ENCODE measurements at places on chromosomes 3 and 15.

DNA sequence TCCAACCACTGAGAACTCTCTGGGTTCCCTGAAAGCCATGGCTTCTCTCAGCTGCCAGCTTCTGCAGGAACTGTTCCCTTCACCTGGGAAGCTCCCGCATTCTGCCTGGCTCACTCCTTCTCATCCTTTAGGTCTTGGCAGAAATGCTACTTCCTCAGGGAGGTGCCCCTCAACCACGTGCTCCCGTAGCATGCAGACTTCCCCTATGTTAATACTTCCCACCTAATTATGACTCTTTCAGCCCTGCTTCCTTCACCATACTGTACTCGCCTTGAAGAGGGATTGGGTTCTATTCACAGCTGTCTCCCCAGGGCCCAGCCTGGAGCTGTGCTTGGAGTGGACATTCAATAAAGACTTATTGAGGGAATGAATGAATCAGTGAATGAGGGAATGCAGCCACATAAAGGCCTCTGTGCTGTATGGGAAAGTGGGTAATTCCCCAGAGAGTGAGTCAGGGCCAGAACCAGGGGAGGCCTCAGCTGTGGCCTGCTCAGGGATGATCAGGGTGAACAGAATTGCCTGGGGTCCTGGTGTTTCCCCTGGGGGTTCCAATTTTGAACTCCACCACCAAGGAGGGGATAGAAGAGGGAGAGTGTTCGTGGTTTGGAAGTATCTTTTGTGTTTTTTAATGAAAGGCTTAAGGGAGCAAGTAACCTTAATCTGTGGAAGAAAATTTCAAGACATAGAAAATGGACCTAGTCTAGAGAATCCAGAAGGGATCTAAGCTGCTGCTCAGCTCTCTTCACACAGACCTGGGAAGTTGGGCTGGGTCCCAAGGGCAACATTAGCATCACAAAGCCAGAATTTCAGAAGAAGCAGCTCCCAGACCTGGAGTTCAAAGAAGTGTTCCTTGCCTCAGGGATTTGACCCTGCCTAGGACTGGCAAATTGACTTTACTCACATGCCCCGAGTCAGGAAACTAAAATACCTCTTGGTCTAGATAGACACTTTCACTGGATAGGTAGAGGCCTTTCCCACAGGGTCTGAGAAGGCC is 14.6 kb upstream of the FAM107A start:
- DNase-seq, result no peak

GRCh38 chr15:40028853-40029252 is 10.1 kb downstream of the SRP14 start:
- DNase-seq, result peak; percentile 32

GRCh38 chr15:68666120-68666811 is 87.5 kb downstream of the CORO2B start:
- DNase-seq, result no peak

- no peak for DNase-seq
These were observed 21.2 kb downstream of the IGSF10 start for GRCh38 chr3:151439652-151440125.

GRCh38 chr15:82830427-82831173 is 21.2 kb downstream of the WHAMM start:
- no peak for DNase-seq

DNA sequence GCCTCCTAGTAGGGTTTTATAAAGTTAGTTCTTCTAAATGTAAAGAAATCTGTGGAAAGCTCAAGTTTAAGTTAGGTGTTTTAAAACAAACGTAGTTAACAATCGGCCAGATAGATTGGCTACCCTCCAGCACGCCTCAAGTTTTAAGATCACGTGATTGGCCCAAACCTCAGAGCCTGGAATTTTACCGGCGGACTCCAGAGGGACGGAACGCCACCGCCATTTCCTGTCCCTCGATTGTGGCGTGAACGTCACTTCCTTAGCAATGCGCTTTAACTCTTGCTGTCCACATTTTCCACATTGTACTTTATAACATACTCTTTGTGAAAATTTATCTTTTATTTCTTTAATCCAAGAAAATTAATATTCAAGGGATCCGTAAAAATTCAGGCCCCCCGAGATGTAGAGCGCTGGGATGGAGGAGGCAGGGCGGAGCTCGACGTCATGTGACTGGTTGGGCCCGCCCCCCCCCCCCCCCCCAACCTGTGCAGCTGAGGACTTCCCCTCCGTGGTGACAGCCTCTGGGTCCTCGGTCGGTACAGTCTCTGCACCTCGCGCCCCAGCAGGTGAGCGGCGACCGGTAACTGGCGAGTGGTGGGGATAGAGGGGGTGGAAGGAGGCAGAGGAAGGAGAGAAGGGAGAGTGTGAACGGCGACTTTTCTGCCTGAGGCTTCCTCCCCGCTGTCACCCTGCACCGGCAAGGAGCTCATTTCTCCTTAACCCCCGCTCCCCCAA is at the start of gene ATP6V1A:
Gene ATP6V1A, plus strand, starts transcription at position 488 of the 735 bp plus-strand sequence. CDS start 31,719 bp downstream, outside the sequence.
- peak; percentile 82 for DNase-seq

- DNase-seq, result no peak
These were observed 99.7 kb downstream of the TCF12 start for GRCh38 chr15:57018151-57018550.

DNA sequence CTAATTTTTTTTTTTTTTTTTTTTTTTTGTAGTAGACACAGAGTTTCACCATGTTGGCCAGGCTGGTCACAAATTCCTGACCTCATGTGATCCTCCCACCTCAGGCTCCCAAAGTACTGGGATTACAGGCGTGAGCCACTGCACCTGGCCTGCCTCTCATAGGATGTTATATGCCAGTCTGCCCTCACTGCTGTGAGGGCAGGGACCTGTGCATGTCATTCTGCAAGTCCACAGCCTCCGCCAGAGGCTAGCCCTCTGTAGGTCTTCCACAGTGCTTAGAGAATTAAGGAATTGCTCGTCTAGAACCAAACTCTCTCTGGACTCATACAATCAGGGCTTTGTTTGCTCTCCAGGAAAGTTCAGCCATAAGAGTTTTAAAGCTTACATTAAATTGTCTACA is 163.9 kb upstream of the WNT5A start:
- DNase-seq, result no peak

GRCh38 chr15:59360896-59361295 is 11.8 kb downstream of the MYO1E start:
- no peak for DNase-seq

DNA sequence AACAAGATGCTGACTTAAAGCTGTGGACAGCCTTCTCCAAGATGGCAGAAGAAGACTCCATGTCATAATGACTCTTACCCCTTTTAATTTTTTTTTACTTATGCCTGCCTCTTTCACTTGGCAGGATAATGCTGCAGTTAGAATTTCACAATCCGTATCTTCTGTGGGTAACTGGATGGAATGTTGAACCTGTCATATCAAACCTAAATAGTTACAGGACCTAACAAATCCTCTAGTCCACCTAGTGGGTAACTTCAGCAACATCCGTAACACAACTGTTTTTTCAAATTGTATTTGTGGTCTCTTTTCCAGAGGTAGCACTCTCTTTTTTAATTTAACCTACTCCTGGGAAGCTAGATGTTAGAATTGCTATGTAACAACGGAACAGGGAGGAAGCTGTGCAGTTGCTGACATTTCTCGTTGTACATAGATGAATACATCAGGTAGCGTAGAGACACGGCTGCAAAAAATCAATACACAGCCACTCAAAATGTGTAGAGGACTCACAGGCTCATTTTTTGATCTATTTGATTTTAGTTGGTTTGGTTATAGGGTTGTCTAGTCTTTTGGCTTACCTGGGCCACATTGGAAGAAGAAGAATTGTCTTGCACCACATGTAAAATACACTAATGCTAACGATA is 43.9 kb upstream of the TRPM1 start:
- no peak for DNase-seq

DNA sequence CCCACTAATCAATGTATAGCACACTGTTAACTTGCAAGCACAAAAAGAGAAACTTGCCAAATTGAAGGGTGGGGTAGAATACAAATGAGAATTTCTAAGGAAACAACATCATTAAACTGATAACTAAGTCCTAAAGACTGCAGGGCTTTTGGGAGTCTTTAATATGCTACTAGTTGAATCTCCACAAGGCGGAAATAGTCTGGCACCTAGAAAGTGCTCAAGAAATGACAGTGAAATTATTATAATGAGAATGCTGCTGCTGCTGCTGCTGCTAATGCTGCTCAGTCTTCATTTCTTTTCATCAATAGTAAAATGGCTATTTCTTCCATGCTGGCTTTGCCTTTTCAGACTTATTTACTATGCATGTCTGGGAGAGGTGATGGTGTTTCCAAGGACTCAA is 91.8 kb downstream of the BTD start:
- no peak for DNase-seq

DNA sequence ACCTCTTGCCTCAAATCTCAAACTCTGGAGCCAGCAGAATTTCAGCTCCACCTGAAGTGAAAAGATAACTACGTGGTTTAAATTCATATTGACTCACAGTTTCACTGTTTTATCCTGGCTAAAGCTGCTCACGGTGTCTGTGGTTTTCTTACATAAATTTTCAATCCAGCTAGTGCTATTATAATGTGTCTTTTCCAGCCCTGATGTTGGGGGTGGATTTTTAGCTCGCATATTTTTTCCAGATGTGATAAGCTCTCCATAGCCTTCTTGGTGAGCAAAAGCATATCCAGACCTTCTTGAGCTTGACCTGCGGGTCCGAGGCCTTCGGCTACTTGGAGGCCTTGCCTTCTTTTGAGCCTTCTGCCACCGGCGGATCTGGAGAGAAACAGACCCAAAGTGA is 239.3 kb downstream of the DTWD1 start:
- no peak for DNase-seq

DNA sequence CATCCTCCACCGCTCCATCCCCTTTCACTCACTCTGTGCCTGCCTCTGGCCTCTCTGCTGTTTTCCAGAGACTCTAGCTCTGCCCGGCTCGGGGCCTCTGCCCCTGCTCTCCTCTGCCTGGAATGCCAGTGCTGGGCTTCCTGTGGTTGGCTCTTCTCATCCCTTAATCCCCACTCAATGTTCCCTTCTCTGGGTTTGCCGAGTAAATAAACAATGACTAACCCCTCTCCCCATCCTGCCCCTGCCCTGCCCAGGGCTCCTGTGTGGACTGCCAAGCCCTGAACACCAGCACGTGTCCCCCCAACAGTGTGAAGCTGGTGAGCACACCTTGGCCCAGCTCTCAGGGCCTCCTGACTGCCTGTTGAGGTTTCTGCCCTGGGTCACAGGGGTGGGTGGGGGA is 12.2 kb downstream of the STAB1 start:
- DNase-seq, result no peak

GRCh38 chr3:106006571-106006970 is 137.8 kb upstream of the CBLB start:
- DNase-seq, result no peak

- no peak for DNase-seq
These were observed 843 bp upstream of the CD47 start for GRCh38 chr3:108091498-108092250.

GRCh38 chr3:37068031-37068430 is 74.7 kb downstream of the MLH1 start:
- DNase-seq, result no peak

GRCh38 chr15:59591356-59591755 is 20.2 kb upstream of the GCNT3 start:
- DNase-seq, result no peak

All from heart right ventricle (tissue), 16 donors.